ENCODE measurements at places on chromosomes 1 and 21. TPM values are rescaled to one million over a fixed set of nuclear protein-coding genes. Genes with fewer than 3 reads are reported as not detected.

Gene SPRR2F
- total RNA-seq, result not detected

Gene FCRL2
- total RNA-seq, result not detected

Gene TIAM1
- 41.8 TPM for total RNA-seq

Gene PLA2G2A
- total RNA-seq, result not detected

Gene LCK
- 0.23 TPM for total RNA-seq

Gene CYP4B1
- not detected for total RNA-seq

Gene ATP1A2
- total RNA-seq, result 131 TPM

Gene EDN2
- total RNA-seq, result not detected

Gene RASSF5
- 6.0 TPM for total RNA-seq

Gene LCE1B
- not detected for total RNA-seq

Gene CELA3B
- not detected for total RNA-seq

Gene RFX5
- 32.8 TPM for total RNA-seq

Gene LY9
- total RNA-seq, result not detected
